ENCODE measurements at places on chromosomes 5 and 9.
A peak's percentile ranks its signal among the peaks of the same experiment; 100 is the strongest.

DNA sequence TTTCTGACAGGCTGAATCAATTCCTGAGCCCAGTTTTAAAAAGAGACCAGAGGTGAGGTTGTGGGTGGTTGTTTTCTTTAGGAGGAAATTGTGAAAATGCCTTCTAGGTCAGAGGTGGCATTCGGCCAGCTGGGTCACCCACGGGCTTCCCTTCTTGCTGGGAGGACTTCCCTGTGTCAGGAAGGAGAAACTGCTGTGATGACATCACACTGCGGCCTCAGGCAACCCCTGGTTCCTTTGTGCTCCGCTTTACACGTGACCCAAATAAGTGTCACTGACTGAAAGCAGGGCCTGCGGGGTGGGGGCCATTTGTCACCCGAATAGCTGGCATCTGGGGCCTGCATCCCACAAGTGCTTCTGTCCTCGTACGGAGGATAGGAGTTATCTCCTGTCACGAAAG, 39.7 kb downstream of the FABP6 start:
- no peak for DNase-seq

GRCh38 chr9:110659891-110660541, 8.6 kb upstream of the MUSK start:
- peak; percentile 60 for DNase-seq

GRCh38 chr9:112881331-112881730, 9.3 kb downstream of the SLC46A2 start:
- DNase-seq, result no peak

GRCh38 chr5:171906703-171907590, 99.5 kb downstream of the FBXW11 start:
- no peak for DNase-seq

GRCh38 chr5:138492560-138493045, 27.3 kb downstream of the EGR1 start:
- DNase-seq, result no peak

DNA sequence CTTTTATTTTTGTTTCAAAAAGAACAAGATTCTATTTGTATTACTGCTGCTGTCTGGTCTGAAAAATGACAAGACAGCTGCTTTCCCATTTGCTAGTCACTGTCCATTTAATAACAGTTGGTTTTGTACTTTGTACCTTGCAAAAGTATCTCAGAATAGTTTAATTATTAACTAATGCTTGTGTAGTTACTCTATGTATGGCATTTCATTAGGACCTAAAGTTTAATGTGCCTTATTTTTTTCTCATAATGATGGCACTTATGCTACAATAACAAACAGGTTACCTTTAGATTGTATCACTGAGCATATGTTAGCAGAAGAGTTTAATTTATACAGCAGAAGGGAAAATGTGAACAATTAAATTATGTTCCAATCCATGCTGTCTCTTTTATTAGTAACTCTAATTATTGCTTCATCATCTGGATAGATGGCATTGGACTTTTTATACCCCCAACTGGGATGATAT, 134.2 kb downstream of the CDH10 start:
- no peak for DNase-seq

GRCh38 chr5:9833871-9834270, 203.7 kb upstream of the TAS2R1 start:
- no peak for DNase-seq

DNA sequence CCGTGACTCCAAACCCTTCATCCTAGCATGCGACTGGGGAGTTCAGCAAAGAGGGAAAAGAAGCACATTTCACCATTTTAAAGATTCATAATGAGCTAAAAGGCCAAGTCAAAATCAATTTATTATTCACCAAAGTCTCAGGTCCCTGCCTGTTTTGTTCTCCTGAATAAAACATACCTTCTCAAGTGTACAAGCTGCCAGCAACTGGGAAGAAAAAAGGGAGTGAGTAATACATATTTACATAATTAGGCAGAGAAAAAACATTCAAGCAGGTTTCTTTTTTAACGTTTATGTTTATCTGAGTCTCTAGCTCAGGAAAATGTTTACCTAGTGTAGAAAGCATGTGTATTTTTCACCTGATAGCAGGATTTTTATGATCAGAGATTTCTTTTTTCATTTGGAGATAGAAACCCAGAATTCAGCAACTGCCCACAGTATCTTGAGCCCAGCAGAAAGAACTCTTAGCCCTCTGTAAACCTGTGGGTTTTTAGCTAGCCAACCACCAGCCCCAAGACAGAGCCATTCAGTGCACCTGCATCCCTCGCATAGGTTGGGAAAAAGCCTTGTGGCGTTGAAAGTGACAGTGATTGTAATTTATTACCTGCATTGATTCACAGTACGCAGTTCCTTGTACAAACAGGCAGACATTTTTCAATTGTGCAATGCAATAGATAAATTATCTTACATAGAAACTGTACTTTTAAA, 117.9 kb upstream of the GRIA1 start:
- DNase-seq, result no peak

DNA sequence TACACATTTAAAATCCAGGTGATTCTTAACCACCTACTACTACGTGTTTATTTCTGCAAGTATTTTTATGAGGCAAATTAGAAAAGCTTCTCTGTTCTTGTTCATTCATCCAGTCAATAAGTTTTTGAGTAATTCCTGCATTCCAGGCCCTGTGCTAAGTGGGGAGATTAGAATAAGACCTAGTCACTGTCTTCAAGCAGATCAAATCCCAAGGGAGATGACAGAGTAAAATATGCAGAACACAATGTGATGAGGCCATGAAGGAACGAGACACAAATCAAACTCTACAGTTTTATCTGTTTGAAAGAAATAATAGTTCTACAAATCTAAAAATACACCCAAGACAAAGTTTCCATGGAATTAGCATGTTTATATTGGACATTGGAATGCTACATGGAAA, 158.8 kb downstream of the CEP120 start:
- no peak for DNase-seq

DNA sequence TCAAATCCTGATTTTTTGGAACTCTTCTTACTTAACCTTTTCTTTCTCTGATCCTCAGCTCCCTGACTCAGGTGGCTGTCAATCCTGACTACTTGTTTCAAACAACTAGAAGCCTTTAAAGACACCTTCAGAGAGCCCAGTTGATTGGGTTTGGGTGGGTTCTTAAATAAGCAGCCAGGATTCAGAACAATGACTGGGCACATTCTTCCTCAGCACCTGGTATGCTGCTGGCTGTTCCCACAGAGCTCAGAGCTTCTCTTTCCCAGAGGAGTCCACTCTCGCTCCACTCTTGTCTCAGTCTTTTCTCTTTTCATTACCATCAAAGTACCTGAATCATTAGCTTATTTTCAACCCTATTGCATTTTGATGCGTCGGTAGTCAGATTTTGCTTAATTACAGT, 22.5 kb downstream of the PCSK5 start:
- no peak for DNase-seq

DNA sequence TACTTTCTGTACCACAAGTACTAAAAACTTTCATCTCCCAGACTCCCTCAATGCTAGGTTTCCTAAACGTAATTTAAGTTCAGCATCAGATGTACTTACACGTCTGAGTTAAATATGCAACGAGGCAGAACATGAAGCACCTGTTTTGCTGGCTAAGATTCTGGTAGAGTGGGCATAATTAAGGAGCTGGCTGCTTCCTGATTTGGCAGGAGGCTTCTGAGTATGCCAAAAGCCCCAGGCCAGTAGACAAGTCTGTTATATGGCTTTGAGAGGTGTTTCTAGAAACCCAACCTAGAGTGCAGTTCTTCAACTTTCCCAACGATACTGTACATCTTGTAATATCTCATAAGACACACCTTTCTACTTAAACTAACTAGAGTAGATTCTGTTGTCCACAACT, 13.6 kb downstream of the TICAM2 start:
- DNase-seq, result no peak
